Temporal lobe (tissue), 4 donors: ENCODE measurements at places on chromosomes 11 and 22. TPM values are rescaled to one million over a fixed set of nuclear protein-coding genes. Genes with fewer than 3 reads are reported as not detected.

SLC25A18 gene
- 5.4 TPM for total RNA-seq

P2RY6 gene
- total RNA-seq: under 0.01 TPM

ALKBH3 gene
- total RNA-seq: 12.8 TPM

TMA7B gene
- under 0.01 TPM for total RNA-seq

ALDH3B1 gene
- total RNA-seq: 0.49 TPM

C22orf42 gene
- not detected for total RNA-seq

JHY gene
- 7.6 TPM for total RNA-seq

TIMP3 gene
- total RNA-seq: 18.2 TPM

EMID1 gene
- 37.9 TPM for total RNA-seq

NAT10 gene
- 15.7 TPM for total RNA-seq

NADSYN1 gene
- total RNA-seq: 18.7 TPM

PKP3 gene
- total RNA-seq: 0.74 TPM

CYB5R3 gene
- 15.5 TPM for total RNA-seq

TRIM34 gene
- total RNA-seq: 0.74 TPM

PKNOX2 gene
- total RNA-seq: 5.4 TPM

LDHAL6A gene
- 0.25 TPM for total RNA-seq

TMEM121B gene
- 15.5 TPM for total RNA-seq

UBQLNL gene
- total RNA-seq: under 0.01 TPM

SLC6A5 gene
- under 0.01 TPM for total RNA-seq

RNF26 gene
- 4.7 TPM for total RNA-seq

LRP4 gene
- 14.5 TPM for total RNA-seq

OR5B17 gene
- total RNA-seq: not detected

GRIA4 gene
- 56.5 TPM for total RNA-seq

TRPM5 gene
- not detected for total RNA-seq

SHANK2 gene
- 41.6 TPM for total RNA-seq

CCDC188 gene
- total RNA-seq: 1.5 TPM

BBOX1 gene
- 4.2 TPM for total RNA-seq

GLB1L3 gene
- 0.49 TPM for total RNA-seq

GAL3ST1 gene
- total RNA-seq: 0.74 TPM

DNAJB7 gene
- total RNA-seq: not detected

TMEM151A gene
- total RNA-seq: 7.6 TPM

ANO5 gene
- 14.8 TPM for total RNA-seq

A4GALT gene
- total RNA-seq: 0.49 TPM

TMEM191C gene
- total RNA-seq: 3.2 TPM
